ENCODE measurements at places on chromosomes 12 and 14.

DNA sequence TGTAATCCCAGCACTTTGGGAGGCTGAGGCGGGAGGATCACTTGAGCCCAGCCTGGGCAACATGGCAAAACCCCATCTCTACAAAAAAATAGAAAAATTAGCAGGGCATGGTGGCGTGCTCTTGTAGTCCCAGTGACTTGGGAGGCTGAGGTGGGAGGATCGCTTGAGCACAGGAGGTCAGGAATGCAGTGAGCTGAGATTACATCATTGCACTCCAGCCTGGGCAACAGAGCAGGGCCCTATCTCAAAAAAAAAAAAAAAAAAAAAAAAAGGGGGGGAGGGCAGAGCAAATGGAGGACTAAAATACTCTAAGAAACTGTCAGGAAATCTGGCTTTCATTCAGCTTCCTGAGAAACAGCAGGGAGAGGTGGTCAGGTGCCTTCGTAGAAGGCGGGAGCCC lies 31.7 kb upstream of the TSPAN9 start:
- H3K27me3 ChIP-seq = peaks cover 16% of the 10 kb centered on the region
- no peaks in the 10 kb centered on the region for H3K36me3 ChIP-seq
- H3K4me1 ChIP-seq = peaks cover 43% of the 10 kb centered on the region
- H3K27ac ChIP-seq = no peak overlapping the region

GRCh38 chr14:97179573-97179972 lies 382.4 kb downstream of the VRK1 start:
- no peak for DNase-seq
- no peak overlapping the region for H3K4me3 ChIP-seq
- H3K36me3 ChIP-seq = no peaks in the 10 kb centered on the region
- peaks cover 30% of the 10 kb centered on the region for H3K4me1 ChIP-seq
- peak overlapping the region; percentile 27 for H3K27ac ChIP-seq

GRCh38 chr12:81187686-81188085 lies 109.8 kb downstream of the ACSS3 start:
- no peaks in the 10 kb centered on the region for H3K36me3 ChIP-seq
- no peaks in the 10 kb centered on the region for H3K4me1 ChIP-seq
- DNase-seq = no peak
- no peak overlapping the region for H3K27ac ChIP-seq
- no peak overlapping the region for H3K4me3 ChIP-seq

- no peak overlapping the region for H3K4me3 ChIP-seq
- no peaks in the 10 kb centered on the region for H3K36me3 ChIP-seq
- no peak for DNase-seq
- H3K27ac ChIP-seq = no peak overlapping the region
- H3K4me1 ChIP-seq = no peaks in the 10 kb centered on the region
Observed at GRCh38 chr12:52614381-52615207, 3.8 kb downstream of the KRT73 start.

DNA sequence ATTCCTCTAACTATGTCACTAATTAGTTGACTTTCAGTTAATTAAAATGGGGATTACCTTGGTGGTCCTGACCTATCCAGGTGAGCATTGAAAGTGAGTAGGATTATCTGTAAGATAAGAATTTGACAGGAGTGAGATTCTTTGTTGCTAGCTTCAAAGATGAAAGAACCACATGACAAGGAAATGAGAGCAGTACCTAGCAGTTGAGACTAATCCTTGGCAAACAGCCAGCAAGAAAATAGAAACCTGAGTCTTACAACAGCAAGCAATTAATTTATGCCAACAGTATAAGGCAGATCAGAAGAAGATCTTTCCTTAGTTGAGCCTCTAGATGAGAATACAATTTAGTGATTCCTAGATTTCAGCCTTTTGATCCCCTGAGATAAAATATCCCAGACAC lies 1058.4 kb downstream of the LRFN5 start:
- no peak overlapping the region for H3K27ac ChIP-seq
- no peaks in the 10 kb centered on the region for H3K4me1 ChIP-seq
- no peak overlapping the region for H3K4me3 ChIP-seq
- H3K36me3 ChIP-seq = no peaks in the 10 kb centered on the region

DNA sequence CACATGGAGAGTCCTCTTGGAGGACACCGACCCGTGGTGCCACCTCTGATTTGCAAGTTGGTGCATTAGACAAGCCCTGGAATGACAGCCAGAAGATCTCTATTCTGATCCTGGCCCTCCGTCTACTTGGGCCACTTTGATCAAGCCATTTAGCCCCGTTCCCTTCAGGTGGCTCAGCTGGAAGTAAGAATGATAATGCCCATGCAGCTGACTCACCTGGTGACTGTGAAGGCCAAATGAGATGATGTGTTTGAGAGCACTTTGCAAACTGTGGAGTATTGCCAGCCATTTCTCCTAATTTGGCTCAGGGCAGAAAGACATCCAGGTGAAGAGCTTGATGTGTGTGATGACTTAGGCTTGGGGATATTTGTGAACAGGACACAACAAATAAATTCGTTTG lies 165.9 kb downstream of the ETV6 start:
- DNase-seq = no peak
- no peaks in the 10 kb centered on the region for H3K36me3 ChIP-seq
- no peaks in the 10 kb centered on the region for H3K27me3 ChIP-seq
- H3K4me1 ChIP-seq = peaks cover 37% of the 10 kb centered on the region
- no peak overlapping the region for H3K27ac ChIP-seq

GRCh38 chr12:22935090-22935489 lies 310.1 kb downstream of the ETNK1 start:
- no peaks in the 10 kb centered on the region for H3K4me1 ChIP-seq
- no peak overlapping the region for H3K4me3 ChIP-seq
- no peaks in the 10 kb centered on the region for H3K36me3 ChIP-seq

GRCh38 chr12:92634730-92635129 lies 68.1 kb upstream of the PLEKHG7 start:
- no peak for DNase-seq
- peaks cover 26% of the 10 kb centered on the region for H3K27me3 ChIP-seq
- no peak overlapping the region for H3K27ac ChIP-seq
- H3K36me3 ChIP-seq = no peaks in the 10 kb centered on the region

- no peak for DNase-seq
- H3K27ac ChIP-seq = no peak overlapping the region
- H3K36me3 ChIP-seq = peaks cover 16% of the 10 kb centered on the region
- no peaks in the 10 kb centered on the region for H3K4me1 ChIP-seq
- no peak overlapping the region for H3K4me3 ChIP-seq
- no peaks in the 10 kb centered on the region for H3K27me3 ChIP-seq
Observed at GRCh38 chr14:96303981-96304380, 48.0 kb downstream of the BDKRB1 start.

GRCh38 chr14:101196795-101197590 lies 293.5 kb upstream of the RTL1 start:
- no peaks in the 10 kb centered on the region for H3K4me1 ChIP-seq
- DNase-seq = no peak
- H3K4me3 ChIP-seq = no peak overlapping the region
- H3K27me3 ChIP-seq = no peaks in the 10 kb centered on the region
- H3K27ac ChIP-seq = no peak overlapping the region

DNA sequence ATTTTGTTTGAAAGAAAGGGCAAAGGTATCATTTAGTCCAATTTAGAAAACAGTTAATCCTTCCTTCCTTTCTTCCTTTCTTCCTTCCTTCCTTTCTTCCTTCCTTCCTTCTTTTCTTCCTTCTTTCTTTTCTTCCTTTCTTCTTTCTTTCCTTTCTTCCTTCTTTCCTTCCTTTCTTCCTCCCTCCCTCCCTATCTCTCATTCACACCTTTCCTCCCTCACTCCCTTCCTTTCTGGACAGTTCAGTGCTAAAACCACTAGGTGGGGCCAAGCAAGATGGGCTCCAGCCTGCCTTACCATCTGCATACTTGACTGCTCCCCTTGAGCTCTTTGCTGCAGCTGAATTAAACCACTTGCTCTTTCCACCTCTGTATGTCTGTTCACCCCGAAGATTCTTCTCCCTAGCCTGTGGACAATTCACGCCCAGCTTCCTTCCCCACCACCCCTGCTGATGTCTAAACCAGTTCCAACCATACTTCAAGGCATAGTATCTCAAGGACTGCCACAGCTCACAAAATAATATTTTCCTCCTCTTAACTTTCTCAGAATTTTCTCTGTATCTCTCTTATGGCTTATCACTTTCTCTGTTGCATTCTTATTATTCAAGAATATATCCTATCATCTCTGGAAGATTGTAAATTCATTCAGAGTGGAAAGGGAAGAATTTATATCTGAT lies 78.0 kb downstream of the DBX2 start:
- H3K27me3 ChIP-seq = peaks cover 3% of the 10 kb centered on the region
- H3K27ac ChIP-seq = no peak overlapping the region
- H3K36me3 ChIP-seq = no peaks in the 10 kb centered on the region

GRCh38 chr14:93744876-93745275 lies 43.4 kb downstream of the PRIMA1 start:
- no peak for DNase-seq
- H3K4me1 ChIP-seq = no peaks in the 10 kb centered on the region
- no peaks in the 10 kb centered on the region for H3K27me3 ChIP-seq
- H3K36me3 ChIP-seq = no peaks in the 10 kb centered on the region
- no peak overlapping the region for H3K27ac ChIP-seq
- H3K4me3 ChIP-seq = no peak overlapping the region

- DNase-seq = no peak
- no peak overlapping the region for H3K27ac ChIP-seq
- H3K4me1 ChIP-seq = no peaks in the 10 kb centered on the region
- no peak overlapping the region for H3K4me3 ChIP-seq
- H3K36me3 ChIP-seq = no peaks in the 10 kb centered on the region
Observed at GRCh38 chr14:46034305-46034704, 617.3 kb downstream of the RPL10L start.

GRCh38 chr12:61676520-61676919 lies 583.7 kb upstream of the USP15 start:
- no peaks in the 10 kb centered on the region for H3K4me1 ChIP-seq
- H3K27ac ChIP-seq = no peak overlapping the region
- no peaks in the 10 kb centered on the region for H3K36me3 ChIP-seq
- no peak overlapping the region for H3K4me3 ChIP-seq
- H3K27me3 ChIP-seq = no peaks in the 10 kb centered on the region

GRCh38 chr14:92945959-92946846 lies 23.3 kb downstream of the CHGA start:
- H3K4me3 ChIP-seq = no peak overlapping the region
- H3K27ac ChIP-seq = peak overlapping the region; percentile 38
- H3K27me3 ChIP-seq = no peaks in the 10 kb centered on the region
- DNase-seq = no peak

GRCh38 chr12:30598889-30599288 lies 96.8 kb downstream of the IPO8 start:
- H3K27me3 ChIP-seq = no peaks in the 10 kb centered on the region
- H3K4me1 ChIP-seq = no peaks in the 10 kb centered on the region
- no peak overlapping the region for H3K27ac ChIP-seq
- no peak overlapping the region for H3K4me3 ChIP-seq
- DNase-seq = no peak

- no peak overlapping the region for H3K27ac ChIP-seq
- no peak for DNase-seq
- H3K27me3 ChIP-seq = no peaks in the 10 kb centered on the region
- H3K4me1 ChIP-seq = no peaks in the 10 kb centered on the region
- peaks cover 13% of the 10 kb centered on the region for H3K36me3 ChIP-seq
Observed at GRCh38 chr14:54767139-54767431, 135.5 kb downstream of the GCH1 start.

DNA sequence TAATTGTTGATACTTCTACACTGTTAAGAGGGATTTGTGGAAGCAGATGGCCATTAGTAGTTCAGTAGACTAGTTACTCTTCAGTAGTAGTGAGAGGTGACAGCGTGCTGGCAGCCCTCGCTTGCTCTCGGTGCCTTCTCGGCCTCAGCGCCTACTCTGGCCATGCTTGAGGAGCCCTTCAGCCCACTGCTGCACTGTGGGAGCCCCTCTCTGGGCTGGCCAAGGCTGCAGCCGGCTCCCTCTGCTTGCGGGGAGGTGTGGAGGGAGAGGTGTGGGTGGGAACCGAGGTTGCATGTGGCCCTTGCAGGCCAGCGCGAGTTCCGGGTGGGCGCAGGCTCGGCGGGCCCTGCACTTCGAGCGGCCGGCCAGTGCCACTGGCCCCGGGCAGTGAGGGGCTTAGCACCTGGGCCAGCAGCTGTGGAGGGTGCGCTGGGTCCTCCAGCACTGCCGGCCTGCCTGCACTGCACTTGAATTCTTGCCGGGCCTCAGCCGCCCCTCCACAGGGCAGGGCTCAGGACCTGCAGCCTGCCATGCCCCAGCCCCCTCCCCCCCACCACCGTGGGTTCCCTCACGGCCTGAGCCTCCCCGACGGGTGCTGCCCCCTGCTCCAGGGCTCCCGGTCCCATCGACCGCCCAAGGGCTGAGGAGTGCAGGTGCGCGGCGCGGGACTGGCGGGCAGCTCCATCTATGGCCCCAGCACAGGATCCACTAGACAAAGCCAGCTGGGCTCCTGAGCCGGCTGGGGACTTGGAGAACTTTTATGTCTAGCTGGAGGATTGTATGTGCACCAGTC lies 139.3 kb downstream of the NUBPL start:
- H3K4me3 ChIP-seq = no peak overlapping the region
- H3K4me1 ChIP-seq = no peaks in the 10 kb centered on the region
- H3K36me3 ChIP-seq = peaks cover 37% of the 10 kb centered on the region

DNA sequence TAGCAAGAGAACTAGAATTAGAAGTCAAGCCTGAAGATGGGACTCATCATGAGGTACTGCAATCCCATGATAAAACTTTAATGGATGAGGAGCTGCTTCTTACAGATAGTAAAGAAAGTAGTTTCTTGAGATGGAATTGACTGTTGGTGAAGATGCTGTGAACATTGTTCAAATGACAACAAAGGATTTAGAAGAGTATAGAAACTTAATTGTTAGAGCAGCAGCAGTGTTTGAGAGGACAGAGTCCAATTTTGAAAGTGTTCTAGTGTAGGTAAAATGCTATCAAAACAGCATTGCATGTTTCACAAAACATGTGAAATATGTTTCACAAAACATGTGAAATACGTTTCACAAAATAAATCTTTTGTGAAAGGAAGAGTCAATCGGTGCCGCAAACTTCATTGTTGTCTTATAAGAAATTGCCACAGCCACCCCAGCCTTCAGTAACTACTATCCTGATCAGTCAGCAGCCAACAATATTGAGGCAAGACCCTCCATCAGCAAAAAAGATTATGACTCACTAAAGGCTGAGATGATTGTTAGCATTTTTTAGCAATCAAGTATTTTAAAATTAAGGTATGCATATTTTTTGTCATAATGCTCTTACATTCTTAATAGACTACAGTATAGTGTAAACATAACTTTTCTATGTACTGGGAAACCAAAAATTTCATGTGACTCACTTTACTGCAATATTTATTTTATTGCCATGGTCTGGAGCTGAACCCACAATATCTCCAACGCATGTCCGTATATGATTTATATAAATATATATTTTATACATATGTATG lies 173.4 kb upstream of the BMP4 start:
- H3K27me3 ChIP-seq = no peaks in the 10 kb centered on the region
- no peak for DNase-seq
- H3K4me1 ChIP-seq = no peaks in the 10 kb centered on the region
- H3K27ac ChIP-seq = no peak overlapping the region
- H3K36me3 ChIP-seq = no peaks in the 10 kb centered on the region
- no peak overlapping the region for H3K4me3 ChIP-seq

DNA sequence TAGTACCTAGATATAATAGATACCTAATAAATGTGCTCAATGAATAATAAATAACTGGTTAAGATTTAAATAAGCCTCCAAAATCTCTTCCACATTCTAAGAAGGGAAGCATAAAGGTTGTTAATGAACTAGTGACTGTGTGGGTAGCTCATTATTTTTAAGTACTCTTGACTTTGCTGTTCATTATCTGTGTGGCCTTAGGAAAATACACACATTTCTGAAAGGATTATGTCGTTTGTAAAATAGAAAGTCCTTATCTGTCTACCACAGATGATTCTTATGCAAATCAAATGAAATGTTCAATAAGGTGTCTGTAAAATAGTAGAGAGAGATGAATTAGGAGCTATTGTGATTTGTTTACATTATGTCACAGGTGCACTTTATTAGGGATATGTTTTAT lies 119.5 kb downstream of the LRRK2 start:
- H3K4me1 ChIP-seq = peaks cover 3% of the 10 kb centered on the region
- no peak overlapping the region for H3K27ac ChIP-seq
- DNase-seq = no peak
